ENCODE measurements at places on chromosomes 1 and 21.

- no peak for DNase-seq
These were observed 138.7 kb downstream of the RUNX1 start for GRCh38 chr21:34910396-34910795.

DNA sequence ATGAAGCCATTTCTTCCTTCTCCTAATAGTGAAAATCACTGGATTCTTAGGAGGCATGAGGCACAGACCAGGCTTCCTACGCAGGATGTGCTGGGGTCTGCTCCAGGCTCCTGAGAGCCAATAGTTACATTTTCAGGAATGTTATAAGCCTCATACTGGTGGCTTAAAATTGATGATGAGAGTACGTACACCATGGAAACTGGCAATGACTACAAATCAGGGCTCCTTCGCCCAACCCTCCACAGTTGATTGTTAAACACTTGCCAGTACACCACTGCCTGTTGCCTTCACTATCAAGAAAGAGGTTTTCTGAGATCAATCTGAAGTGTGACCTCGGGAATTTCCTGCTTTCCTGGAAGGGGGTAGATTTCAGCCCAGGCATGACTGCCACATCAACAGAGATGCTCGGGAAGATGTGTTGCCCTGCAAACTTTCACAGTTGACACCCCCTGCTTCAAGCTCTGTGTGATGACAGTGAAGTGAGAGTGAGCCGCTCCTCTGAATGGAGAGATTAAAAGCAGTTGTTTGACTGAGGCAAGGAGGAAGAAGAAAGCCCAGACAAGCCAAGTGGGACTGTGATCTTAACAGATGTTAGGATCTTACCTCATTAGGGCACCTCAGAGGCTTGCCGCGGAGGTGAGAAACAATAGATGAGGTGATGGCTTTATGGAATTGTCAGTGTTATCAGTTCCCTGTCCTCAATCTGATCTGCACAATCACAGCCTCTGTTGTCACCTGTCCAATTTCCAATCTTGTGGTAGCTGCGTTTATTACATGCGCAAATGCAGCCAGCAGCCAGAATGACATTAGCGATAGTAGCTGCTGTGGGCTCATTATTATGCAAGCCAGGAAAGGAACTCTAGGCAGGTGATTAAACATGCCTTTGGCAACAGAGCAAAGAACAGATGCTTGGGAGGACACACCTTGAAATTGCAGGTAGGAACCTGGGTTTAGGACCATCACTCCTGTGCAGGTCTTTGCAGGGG lies 277.3 kb downstream of the KAZN start:
- DNase-seq = no peak

DNA sequence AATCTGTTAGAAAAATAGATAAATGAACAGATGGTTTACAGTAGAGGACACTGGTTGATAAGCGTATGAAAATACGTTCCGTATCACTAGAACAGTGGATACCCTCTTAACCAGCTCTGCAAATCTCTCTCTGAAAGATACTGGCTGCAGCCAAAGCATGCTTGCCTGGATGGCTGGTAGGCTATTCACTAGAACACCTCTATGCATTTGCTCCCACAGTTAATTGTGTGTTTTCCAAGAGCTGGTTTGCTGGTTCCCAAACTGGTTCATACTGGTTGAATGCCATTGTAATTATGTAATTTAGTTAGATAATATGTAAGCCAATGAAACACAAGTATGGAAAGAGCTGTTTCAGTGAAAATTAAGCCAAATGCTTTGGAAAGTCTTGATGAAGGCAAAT lies 126.6 kb downstream of the C1orf21 start:
- DNase-seq = no peak

DNA sequence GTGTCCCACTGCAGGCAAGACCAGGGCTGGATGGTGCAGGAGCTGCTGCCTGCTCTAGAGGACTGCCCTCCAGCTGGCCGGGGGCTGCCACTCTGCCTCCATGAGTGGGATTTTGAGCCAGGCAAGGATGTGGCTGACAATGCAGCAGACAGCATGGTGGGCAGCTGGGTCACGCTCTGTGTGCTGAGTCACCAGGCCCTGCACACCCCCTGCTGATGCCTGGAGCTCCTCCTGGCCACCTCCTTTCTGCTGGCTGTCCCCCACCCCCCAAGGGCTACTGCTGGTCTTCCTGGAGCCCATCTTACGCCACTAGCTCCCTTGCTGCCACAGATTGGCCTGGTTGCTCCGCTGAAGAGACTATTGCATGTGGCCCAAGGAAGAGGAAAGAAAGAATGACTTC lies 3.9 kb upstream of the ZSCAN20 start:
- DNase-seq = no peak

DNA sequence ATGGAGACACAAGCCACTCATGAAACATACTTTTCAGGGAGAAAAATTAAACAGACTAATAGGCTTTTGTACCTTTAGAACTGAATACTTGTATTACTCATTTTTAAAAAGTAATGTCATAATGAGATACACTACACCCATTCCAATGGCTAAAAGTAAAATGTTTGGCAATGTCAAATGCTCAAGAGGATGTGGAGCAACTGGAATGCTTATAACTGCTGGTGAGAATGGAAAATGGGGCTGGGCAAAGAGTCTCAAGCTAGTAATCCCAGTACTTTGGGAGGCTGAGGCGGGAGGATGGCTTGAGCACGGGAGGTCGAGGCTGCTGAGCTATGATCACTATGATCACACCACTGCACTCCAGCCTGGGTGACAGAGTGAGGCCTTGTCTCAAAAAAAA lies 86.3 kb downstream of the NKAIN1 start:
- no peak for DNase-seq

- DNase-seq = no peak
These were observed 815 bp downstream of the STYXL2 start for GRCh38 chr1:167094690-167095089.

GRCh38 chr1:203558064-203558760 lies 64.3 kb downstream of the OPTC start:
- no peak for DNase-seq

- DNase-seq = peak; percentile 44
These were observed 9.6 kb upstream of the ADORA1 start for GRCh38 chr1:203117611-203118575.

DNA sequence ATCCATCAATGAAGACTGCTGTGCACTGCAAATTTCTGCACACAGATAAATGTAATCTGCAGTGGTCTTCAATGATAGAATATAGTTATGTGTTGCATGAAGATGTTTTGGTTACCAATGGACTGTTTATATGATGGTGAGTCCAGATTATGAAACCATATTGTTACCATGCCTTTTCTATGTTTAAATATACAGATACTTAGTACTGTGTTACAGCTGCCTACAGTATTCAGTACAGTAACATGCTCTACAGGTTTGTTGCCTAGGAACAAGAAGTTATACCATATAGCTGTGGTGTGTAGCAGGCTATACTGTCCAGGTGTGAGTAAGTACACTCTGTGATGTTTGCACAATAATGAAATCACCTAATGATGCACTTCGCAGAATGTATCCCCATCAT lies 40.8 kb downstream of the SORT1 start:
- no peak for DNase-seq

- DNase-seq = no peak
These were observed 471.3 kb downstream of the LMO4 start for GRCh38 chr1:87800006-87800405.

DNA sequence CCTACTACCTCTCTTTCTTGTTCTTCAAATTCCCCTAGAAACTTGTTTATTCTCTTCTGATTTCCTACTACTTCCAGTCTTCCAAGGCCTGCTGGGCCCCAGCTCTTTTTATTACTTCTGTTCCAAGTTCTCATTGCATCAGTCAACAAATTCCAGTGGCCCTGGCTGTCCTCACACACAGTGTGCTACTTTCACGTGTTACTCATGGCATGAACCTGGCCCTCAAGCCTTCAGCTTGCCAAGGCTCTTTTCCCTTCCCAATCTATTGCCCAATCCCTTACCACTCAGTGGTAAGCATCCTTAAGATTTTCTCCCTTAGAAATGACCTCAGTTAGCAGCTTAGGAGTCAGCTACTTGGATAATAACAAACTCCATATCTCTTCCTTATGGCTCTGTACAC lies 613.5 kb downstream of the LMO4 start:
- DNase-seq = no peak

GRCh38 chr21:16932314-16932713 lies 580.5 kb upstream of the CXADR start:
- DNase-seq = no peak

- no peak for DNase-seq
These were observed 14.9 kb upstream of the VASH2 start for GRCh38 chr1:212935387-212935981.

DNA sequence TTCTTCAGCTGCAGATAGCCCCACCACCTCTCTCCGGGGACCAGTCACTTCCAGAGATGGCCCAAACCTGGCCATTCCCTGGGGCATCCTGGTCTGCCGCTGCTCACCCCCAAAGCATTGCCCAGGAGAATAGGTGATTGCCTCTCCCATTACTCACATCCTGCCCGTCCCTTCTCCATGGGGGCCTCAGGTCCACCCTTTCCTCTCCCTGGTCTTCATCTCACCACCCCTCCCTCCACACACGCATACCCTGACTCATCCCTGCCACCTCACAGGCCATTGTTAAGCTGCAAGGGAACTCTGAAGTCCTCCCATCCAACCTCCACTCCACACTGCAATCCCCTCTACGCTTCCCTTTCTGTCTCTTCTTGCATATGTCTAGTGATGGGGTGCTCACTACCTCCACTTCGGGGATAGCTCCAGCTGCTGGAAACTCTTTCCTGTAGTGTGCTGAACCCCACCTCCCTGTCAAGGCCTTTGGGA lies at the start of gene PLEKHG5:
Gene PLEKHG5, minus strand, starts transcription at position 188 of the 483 bp plus-strand sequence. CDS start 14,096 bp downstream, outside the sequence.
- DNase-seq = no peak

DNA sequence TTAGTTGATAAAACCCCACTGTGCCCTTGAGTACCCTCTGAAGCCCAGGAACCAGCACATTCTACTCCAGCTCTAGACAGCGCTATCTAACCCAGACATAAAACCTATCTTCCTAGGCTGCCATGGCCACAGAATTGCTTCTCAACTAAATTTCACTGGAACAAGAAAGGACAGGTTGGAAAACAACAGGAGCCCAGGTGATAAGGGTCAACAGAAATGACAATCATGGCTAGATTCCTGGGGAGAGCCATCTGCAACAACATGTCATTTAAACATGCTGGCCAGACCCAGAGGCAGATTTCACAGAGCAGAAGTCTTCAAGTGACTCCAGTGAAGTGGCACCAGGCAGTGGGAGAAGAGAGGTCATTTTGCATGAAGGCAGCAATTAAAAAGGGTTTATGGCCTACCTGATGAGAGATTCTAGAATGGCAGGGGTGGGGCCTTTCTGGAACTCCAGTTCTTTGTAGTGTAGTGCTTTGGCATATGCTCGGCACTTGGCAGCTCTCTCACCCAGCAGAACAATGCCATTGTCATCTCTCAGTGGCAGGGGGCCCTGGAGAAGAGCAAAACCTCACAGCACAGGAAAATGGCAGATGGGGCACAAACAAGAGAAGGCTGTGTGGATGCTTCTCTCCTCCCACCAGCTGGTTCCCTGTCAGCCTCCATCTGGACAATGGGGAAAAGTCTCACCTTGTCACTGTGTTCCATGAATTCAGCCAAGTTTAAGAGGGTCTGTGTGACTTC lies 9.9 kb downstream of the ANGPTL7 start:
- DNase-seq = no peak

DNA sequence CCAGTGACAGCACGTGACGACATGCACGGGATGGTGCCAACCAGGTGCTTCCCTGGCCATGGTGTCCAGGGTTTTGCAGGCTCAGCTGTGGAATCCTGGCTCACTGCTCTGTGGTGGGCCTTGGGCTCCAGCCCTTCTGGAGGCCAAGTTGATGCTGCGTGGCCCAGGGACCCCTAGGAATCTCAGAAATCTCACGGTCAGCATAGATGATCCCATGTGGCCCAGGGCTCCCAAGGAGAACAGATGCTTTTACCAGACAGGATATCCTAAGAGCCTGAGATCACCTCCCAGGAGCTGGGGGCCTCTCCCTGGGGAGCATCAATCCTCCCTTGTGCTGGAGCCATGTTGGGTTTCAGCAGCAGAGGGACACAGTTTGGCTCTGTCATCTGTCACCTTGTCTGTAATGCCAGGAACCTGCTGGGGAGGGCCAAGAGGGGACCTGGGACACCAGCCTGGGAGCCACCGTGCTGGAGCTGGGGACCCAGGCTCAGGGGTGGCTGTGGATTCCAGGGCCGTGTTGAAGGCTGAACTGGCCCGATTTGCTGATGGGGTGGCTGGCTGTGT lies 63.9 kb downstream of the TRIM11 start:
- DNase-seq = no peak

- DNase-seq = no peak
These were observed 24.5 kb upstream of the TSPAN2 start for GRCh38 chr1:115113766-115114165.
